Stimulated activated naive B cell treated with anti-CD40 and anti-IgM and Interleukin-4, amounts not matched to agents 10 μg/mL and 1 μg/mL and 100 μg/mL, for 72 hours (primary cell): ENCODE measurements at places on chromosomes 7 and 10.
A peak's percentile ranks its signal among the peaks of the same experiment; 100 is the strongest.

DNA sequence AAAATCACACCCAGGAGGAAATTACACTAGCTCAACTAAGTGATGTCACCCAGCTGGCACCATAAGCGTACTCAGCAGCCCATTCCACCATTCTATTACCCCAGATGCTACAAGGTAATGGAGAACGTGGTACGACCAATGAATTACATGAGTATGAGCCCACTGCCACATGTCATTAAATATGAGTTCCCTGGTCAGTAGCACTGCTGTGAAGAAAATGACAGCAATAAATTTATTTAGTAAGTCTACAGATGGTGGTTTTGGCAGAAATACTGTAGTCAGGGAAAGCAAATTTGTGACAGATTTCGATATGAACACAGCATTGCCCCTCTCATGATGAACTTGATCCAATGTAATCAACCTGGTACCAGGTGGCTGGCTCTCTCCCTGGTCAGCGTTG is 154.2 kb downstream of the VWC2 start:
- H3K36me3 ChIP-seq, result peaks cover 3% of the 10 kb centered on the region
- H3K27me3 ChIP-seq, result no peaks in the 10 kb centered on the region
- no peak for DNase-seq
- no peak overlapping the region for H3K4me3 ChIP-seq

GRCh38 chr10:3415038-3415736 is 242.6 kb upstream of the PITRM1 start:
- H3K4me1 ChIP-seq, result peaks cover 6% of the 10 kb centered on the region
- H3K4me3 ChIP-seq, result no peak overlapping the region
- H3K27ac ChIP-seq, result no peak overlapping the region
- no peaks in the 10 kb centered on the region for H3K36me3 ChIP-seq
- no peak for DNase-seq

DNA sequence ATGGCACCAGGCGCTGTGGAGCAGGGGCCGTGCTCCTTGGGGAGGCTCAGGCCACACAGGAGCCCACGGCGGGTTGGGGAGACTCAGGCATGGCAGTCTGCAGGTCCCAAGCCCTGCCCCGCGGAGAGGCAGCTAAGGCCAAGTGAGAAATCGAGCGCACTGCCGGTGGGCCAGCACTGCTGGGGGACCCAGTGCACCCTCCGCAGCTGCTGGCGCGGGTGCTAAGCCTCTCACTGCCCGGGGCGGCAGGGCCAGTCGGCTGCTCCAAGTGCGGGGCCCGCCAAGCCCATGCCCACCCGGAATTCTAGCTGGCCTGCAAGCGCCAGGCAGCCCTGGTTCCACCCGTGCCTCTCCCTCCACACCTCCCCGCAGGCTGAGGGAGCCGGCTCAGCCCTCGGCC is 57.1 kb downstream of the COL28A1 start:
- H3K27me3 ChIP-seq, result no peaks in the 10 kb centered on the region
- H3K27ac ChIP-seq, result no peak overlapping the region
- DNase-seq, result no peak
- H3K36me3 ChIP-seq, result peaks cover 5% of the 10 kb centered on the region
- H3K4me1 ChIP-seq, result no peaks in the 10 kb centered on the region

GRCh38 chr10:71547876-71548846 is 151.4 kb downstream of the CDH23 start:
- no peaks in the 10 kb centered on the region for H3K27me3 ChIP-seq
- no peak overlapping the region for H3K4me3 ChIP-seq
- no peak for DNase-seq
- peaks cover 2% of the 10 kb centered on the region for H3K4me1 ChIP-seq
- H3K27ac ChIP-seq, result no peak overlapping the region
- H3K36me3 ChIP-seq, result no peaks in the 10 kb centered on the region

- H3K4me1 ChIP-seq, result peaks cover 80% of the 10 kb centered on the region
- DNase-seq, result no peak
- peaks cover 55% of the 10 kb centered on the region for H3K36me3 ChIP-seq
Observed at GRCh38 chr7:24828891-24829661, 71.8 kb upstream of the GSDME start.

GRCh38 chr7:4271716-4272015 is 410.4 kb upstream of the FOXK1 start:
- no peaks in the 10 kb centered on the region for H3K4me1 ChIP-seq
- no peak for DNase-seq
- H3K27ac ChIP-seq, result no peak overlapping the region
- peaks cover 7% of the 10 kb centered on the region for H3K27me3 ChIP-seq
- H3K36me3 ChIP-seq, result no peaks in the 10 kb centered on the region

- no peak overlapping the region for H3K27ac ChIP-seq
- DNase-seq, result no peak
- H3K36me3 ChIP-seq, result no peaks in the 10 kb centered on the region
- peaks cover 41% of the 10 kb centered on the region for H3K27me3 ChIP-seq
- H3K4me1 ChIP-seq, result no peaks in the 10 kb centered on the region
Observed at GRCh38 chr10:23186697-23187096, 5.4 kb upstream of the PTF1A start.

DNA sequence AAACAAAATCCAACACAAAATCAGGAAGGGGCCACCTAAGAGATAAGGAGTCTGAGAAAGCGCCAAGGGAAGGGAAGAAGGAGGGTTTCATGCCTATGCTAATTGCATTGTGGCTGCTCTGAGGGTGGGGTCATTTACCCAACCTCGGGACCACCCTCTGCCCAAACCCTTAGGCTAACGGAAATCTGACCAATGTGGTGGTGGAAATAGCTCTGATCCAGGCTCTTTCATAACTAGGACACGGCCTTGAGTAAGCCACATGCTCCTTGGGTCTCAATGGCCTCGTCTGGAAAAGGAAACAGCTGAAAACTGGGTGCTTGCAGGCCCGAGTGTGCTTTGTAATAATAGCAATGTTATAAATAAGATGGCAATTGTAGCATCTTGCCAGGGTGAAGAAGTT is 14.9 kb upstream of the SRGN start:
- no peaks in the 10 kb centered on the region for H3K4me1 ChIP-seq
- H3K27ac ChIP-seq, result no peak overlapping the region
- no peaks in the 10 kb centered on the region for H3K36me3 ChIP-seq

DNA sequence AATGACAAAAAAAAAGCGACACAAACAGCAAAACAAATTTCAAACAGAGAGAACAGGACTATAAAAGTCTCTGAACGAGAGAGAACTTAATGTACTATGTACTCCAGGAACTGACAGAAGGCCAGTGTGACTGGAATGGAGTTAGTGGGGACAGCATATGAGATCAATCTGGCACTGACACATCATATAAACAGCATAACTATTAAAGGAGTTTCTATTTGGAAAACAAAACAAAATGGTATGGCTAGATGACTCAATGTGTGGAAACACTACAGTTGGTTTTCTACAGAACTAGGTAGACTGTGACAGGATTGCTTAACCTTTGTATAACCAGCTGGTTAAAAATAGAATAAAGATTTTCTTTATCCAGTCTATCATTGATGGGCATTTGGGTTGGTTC is 232.9 kb upstream of the KAT6B start:
- DNase-seq, result no peak
- H3K27ac ChIP-seq, result peak overlapping the region; percentile 86
- peaks cover 44% of the 10 kb centered on the region for H3K4me1 ChIP-seq

GRCh38 chr7:618539-619367 is 99.1 kb upstream of the PDGFA start:
- H3K4me1 ChIP-seq, result peaks cover 18% of the 10 kb centered on the region
- no peaks in the 10 kb centered on the region for H3K27me3 ChIP-seq
- no peak for DNase-seq
- no peak overlapping the region for H3K4me3 ChIP-seq
